ENCODE measurements at places on chromosomes 4 and X. TPM values are rescaled to one million over a fixed set of nuclear protein-coding genes. Genes with fewer than 3 reads are reported as not detected.

Gene PAGE5
- polyA plus RNA-seq: not detected

Gene SSX4B
- not detected for polyA plus RNA-seq

Gene PABPC5
- 8.5 TPM for polyA plus RNA-seq

Gene STPG2
- polyA plus RNA-seq: 0.34 TPM

Gene RTL3
- polyA plus RNA-seq: 0.04 TPM

Gene MAP3K15
- 1.7 TPM for polyA plus RNA-seq

Gene GPRASP1
- polyA plus RNA-seq: 20.1 TPM

Gene KIT
- polyA plus RNA-seq: 88.2 TPM

Gene MFAP3L
- 2.1 TPM for polyA plus RNA-seq

Gene MAGEA12
- polyA plus RNA-seq: not detected

Gene LAP3
- polyA plus RNA-seq: 72.8 TPM

Gene CFAP47
- 5.3 TPM for polyA plus RNA-seq

Gene TMPRSS11D
- 0.28 TPM for polyA plus RNA-seq

Gene SSX2B
- not detected for polyA plus RNA-seq

Gene PRR32
- polyA plus RNA-seq: not detected

Gene SEC24D
- 43.7 TPM for polyA plus RNA-seq

Gene DOK7
- polyA plus RNA-seq: 1.1 TPM

Gene RENBP
- 7.5 TPM for polyA plus RNA-seq

Gene CSAG2
- polyA plus RNA-seq: not detected

Gene TNIP3
- 1.8 TPM for polyA plus RNA-seq

Gene NFXL1
- polyA plus RNA-seq: 31.6 TPM

Measured in left lung (tissue), 14 donors.